ENCODE measurements at places on chromosomes 4 and X. TPM values are rescaled to one million over a fixed set of nuclear protein-coding genes. Genes with fewer than 3 reads are reported as not detected.

Gene TMEM271
- not detected for total RNA-seq

Gene RXFP1
- not detected for total RNA-seq

Gene ADRA2C
- total RNA-seq = 0.70 TPM

Gene TSPYL2
- total RNA-seq = 13.1 TPM

Gene GPR34
- not detected for total RNA-seq

Gene LPAR4
- total RNA-seq = not detected

Gene ADGRL3
- total RNA-seq = under 0.01 TPM

Gene ING2
- 17.5 TPM for total RNA-seq

Gene TEX13C
- not detected for total RNA-seq

Gene MID2
- total RNA-seq = 7.5 TPM

Gene VSIG1
- total RNA-seq = 0.70 TPM

Gene DUSP9
- total RNA-seq = 2.9 TPM

Gene OPN1MW
- not detected for total RNA-seq

Gene NUDT10
- 2.2 TPM for total RNA-seq

Gene ZFP92
- total RNA-seq = 1.0 TPM

Gene SOD3
- not detected for total RNA-seq

Gene MAGEA12
- not detected for total RNA-seq

Gene CEP44
- total RNA-seq = 8.0 TPM

Gene PRR32
- not detected for total RNA-seq

Gene PLK4
- 4.6 TPM for total RNA-seq

Gene CPE
- 3.4 TPM for total RNA-seq

Gene YY2
- 0.78 TPM for total RNA-seq

Gene SHISA3
- not detected for total RNA-seq

Gene LINC00632
- 0.04 TPM for total RNA-seq

Data from hair follicular keratinocyte (primary cell).